ENCODE measurements at places on chromosomes 2 and 18.

- no peak for DNase-seq
These were observed 214.4 kb downstream of the SRBD1 start for GRCh38 chr2:45396671-45397070.

DNA sequence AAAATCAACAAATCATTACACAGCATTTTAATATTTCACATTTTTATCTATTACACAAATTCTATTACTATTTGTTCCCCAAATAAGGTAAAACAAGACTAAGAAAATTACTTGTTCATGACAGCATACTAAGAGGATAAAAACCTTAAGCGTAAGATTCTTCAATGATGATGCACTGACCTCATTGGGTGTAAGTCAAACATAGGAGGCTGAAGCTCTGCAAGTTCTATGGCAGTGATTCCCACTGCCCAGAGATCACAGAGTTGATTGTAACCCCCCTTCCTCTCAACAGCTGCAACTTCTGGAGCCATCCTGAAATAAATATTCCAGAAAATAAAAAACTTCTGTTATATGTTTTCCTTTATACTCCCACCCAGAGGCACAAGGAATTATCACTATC, 82.2 kb upstream of the CDKL4 start:
- DNase-seq, result no peak

GRCh38 chr2:62145478-62146100, 50.3 kb upstream of the B3GNT2 start:
- no peak for DNase-seq

DNA sequence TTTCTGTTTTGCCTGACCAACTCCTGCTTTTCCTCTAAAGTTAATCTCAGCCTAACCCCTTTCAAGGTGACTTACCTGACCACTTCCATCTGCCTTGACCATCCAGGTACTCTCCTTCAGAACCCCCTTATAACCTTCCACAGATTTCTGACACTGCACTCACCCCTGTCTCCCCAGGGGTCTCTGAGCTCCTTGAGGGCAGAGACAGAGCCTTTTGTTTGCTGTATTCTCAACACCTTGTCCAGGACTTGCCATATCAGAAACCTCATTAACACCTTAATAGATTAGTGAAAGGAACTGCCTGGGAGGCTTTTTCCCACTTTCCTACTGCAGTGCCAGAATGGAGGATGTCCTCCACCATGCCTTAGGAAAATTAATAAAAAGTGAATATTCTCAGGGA, 119.7 kb upstream of the SERPINE2 start:
- DNase-seq, result no peak

GRCh38 chr2:102251042-102251848, 60.1 kb upstream of the IL1RL1 start:
- DNase-seq, result no peak

DNA sequence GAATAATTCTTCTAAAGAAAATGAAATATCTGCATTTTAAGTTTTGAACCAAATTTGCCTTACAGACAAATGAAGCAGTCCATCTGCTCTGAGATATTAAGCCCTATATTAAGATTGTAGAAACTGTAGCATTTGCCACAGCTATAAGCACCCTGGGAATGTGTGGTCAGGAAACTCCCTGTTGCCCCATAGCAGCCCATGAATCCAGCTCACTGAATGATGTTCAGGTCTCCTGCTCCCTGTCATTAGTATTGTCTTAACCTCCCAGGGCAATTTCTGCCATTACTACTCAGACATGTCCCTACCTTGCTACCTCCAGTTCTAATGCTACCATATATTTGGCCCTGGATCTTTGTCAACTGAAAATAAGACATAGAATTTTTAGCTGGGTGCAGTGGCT, 41.1 kb downstream of the CDK15 start:
- no peak for DNase-seq

- DNase-seq, result no peak
These were observed 5.1 kb upstream of the PROM2 start for GRCh38 chr2:95269036-95269680.

DNA sequence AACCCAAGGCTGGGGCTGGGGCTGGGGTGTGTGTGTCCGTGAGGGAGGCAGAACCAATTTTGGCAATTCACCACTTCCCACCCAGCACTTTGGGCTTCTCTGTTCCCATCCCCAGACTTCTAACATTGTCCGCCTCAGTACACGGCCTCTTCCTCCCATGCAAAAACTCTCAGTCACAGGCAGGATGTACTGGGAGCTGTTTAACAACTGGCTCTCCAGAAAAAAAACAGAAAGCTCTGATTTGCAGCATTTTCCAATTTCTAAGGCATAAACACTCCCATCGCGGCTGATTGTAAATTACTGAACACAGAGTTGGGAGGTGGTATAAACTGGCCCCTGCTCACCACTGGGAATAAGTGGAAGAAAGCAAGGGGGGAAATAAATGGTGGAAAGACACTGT, 73.1 kb upstream of the MAP4K3 start:
- no peak for DNase-seq

GRCh38 chr2:14903709-14904374, 271.3 kb downstream of the LRATD1 start:
- no peak for DNase-seq

- DNase-seq, result no peak
These were observed 558.7 kb upstream of the TNP1 start for GRCh38 chr2:217418544-217418943.

All from NCI-H1436 (cell line).